ENCODE measurements at places on chromosomes 2 and 18.

DNA sequence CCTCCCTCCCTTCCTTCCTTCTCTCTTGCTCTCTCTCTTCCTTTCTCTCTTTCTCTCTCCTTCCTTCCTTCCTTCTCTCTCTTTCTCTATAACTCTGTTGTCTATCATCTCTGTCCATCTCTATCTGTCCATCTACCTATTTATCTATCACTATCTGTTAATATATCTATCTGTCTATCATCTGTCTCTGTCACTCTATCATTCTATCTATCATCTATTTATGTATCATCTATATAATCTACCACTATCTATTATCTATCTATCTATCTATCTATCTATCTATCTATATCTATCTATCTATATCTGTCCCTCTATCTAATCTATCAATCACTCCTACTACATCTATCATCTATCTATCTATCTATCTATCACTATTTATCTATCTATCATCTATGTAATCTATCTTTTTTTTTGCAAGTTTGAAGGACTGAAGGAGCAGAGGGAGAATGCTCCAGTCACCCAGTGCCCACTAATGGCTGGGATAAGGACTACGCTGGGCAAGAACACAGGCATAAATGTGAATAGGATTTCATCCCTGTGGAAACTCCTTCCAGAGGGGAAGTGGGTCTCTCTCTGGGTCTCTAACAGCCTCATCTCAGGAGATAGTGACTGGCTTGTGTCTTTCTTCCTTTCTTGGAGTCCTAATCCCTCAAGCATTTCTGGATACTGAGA, 427.0 kb downstream of the LPIN1 start:
- DNase-seq = no peak

DNA sequence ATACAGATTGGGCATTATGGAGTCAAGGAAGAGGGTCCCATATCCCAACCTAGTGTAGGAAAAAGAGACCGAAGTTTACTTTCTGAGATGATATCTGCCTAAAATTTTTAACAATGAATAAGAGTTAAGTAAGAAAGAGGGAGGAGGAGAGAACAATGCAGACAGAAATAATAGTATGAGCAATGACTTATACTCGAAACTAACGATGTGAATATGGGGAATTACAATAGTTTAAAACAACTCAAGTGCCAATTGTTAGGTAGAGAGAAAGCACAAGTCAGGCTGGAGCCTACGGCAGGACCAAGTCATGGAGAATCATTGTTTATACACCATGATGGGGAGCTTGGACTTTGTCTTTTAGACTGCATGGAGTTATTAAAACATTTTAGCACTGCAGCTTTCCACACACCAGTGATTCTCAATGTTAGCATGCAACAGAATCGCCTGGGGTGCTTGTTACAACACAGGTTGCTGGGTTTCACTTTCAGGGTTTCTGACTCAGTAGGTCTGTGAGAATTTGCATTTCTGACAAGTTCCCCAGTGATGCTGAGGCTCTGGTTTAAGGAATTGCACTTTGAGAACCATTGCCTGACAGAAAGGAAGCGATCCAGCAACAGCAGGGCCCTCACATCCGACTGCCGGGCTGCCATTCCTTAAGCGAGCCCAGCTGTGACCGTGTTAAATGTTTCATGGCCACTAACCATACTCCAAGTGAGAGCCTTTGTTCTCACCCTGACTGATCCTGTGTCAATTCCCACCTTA, 511.2 kb downstream of the DCDC2C start:
- no peak for DNase-seq

DNA sequence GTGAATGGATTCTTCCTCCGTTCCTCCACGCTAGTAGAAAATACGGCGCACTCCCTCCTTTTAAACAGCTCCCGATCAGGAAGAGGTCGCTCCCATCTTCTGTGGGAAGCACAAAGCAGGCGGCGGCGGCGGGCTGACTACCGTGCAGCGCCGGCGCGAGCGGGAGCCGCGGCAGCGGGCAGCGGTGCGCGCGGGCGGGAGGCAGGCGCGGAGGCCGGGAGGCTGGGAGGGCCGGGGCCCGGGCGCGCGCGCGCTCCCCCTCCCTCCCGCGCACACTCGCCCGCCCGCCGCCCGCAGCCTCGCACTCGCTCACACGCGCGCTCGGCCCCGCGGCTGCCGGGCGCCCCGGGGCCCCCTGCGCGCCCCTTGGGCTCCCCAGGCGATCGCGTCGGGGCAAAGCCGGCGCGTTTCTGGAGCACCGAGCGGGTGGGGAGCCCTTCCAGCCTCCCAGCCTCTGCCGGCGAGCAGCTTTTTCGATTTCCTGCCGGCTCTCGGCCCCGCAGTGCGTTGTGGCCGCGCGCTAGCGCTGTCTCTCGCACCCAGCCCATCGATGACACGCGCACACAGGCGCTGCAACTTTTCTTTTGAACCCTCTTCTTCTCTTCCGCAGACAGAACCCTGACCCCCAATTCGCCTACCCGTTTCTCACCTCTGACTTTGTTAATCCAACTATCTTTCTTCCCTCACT, at the start of gene SLC8A1:
Gene SLC8A1 (minus strand): TSS at position 173 of the 688 bp plus-strand sequence.
- DNase-seq = peak; percentile 42

DNA sequence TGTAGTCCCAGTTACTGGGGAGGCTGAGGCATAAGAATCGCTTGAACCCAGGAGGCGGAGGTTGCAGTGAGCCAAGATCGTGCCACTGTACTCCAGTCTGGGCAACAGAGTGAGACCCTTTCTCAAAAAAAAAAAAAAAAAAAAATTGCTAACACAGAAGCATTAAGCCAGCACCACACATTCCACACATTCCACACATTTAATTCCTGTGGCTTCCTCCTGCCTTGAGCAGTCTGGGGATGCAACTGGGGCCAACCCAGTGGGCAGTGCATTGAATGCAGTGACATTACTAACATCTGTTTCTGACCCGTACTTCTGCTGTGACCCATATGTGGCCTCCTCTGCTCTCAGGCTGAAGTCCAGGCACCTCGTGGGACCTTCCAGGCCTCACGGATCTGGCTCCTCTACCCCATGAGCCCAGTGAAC, 107.0 kb downstream of the BCL2L11 start:
- no peak for DNase-seq

- no peak for DNase-seq
These were observed 80.0 kb upstream of the CHRNA1 start for GRCh38 chr2:174844295-174844708.

GRCh38 chr2:178927173-178927572, 120.0 kb upstream of the TTN start:
- DNase-seq = no peak

- DNase-seq = no peak
These were observed 75.2 kb downstream of the SEPTIN10 start for GRCh38 chr2:109538546-109538945.

DNA sequence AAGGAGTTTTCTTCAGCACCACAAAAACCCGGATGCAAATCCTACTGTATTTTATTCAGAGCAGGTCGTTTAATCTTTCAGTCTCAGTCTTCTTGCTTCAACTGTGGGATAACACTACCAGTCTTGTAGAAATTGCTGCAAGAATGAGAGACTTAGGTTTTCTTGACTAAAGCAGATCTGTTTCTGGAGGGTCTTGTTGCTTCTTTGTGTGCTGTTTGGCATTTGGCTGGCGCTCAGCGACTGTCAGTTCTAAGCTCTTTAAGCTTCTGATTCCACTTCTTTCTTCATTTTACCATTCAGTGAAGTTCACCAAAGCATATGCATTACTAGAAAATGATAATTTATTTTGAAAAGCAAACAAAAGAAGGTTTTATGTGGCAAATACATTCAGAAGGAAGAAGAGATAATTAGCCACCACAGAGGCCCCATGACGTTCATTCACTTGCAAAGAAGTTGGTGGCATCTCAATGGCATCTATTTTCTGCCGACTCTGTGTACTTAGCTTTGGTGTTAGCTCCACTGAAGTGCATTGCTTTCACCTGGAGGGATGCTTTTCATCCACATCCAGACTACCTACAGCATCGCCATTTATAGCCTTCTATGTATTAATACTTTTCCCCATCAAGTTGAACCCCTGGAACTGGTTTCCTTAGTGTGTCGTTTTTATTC, 53.7 kb downstream of the TRIB2 start:
- no peak for DNase-seq

GRCh38 chr2:85303780-85304531, 23.8 kb downstream of the TGOLN2 start:
- DNase-seq = no peak

DNA sequence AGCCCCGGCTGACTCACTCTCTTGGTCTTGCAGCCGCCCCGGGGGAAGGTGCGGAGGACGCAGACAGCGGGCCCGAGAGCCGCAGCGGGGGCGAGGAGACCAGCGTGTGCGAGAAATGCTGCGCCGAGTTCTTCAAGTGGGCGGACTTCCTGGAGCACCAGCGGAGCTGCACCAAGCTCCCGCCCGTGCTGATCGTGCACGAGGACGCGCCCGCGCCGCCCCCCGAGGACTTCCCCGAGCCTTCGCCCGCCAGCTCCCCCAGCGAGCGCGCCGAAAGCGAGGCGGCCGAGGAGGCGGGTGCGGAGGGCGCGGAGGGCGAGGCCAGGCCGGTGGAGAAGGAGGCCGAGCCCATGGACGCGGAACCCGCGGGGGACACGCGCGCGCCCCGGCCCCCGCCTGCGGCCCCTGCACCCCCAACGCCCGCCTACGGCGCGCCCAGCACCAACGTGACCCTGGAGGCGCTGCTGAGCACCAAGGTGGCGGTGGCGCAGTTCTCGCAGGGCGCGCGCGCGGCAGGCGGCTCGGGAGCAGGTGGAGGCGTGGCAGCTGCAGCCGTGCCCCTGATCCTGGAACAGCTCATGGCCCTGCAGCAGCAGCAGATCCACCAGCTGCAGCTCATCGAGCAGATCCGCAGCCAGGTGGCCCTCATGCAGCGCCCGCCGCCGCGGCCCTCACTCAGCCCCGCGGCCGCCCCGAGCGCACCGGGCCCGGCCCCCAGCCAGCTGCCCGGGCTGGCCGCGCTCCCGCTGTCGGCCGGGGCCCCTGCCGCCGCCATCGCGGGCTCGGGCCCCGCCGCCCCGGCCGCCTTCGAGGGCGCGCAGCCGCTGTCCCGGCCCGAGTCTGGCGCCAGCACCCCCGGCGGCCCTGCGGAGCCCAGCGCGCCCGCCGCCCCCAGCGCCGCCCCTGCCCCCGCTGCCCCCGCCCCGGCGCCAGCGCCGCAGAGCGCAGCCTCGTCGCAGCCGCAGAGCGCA, 12.7 kb downstream of the SALL3 start:
- no peak for DNase-seq

GRCh38 chr2:130351711-130352110, 4.1 kb upstream of the PTPN18 start:
- DNase-seq = no peak

DNA sequence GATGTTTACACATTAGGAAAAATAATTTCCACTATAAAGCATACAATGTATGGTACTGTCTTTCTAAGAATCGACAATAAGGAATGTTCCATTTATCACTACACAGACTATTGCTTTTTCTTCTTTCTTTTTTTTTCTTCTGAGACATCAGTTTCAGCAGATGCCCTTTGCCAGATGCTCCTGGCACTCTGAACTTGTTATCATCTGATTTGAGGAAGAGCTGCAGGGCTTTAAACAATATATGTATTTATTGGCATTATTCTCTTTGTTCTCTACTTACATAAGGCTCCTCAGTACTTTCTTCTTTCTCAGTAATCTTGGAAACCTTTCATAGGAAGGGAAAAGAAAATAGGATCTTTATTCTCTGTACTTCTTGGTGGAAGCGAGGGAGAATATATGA, 45.0 kb upstream of the AGPS start:
- DNase-seq = no peak

- DNase-seq = peak; percentile 29
These were observed 10.8 kb downstream of the AGAP1 start for GRCh38 chr2:235504441-235505180.

DNA sequence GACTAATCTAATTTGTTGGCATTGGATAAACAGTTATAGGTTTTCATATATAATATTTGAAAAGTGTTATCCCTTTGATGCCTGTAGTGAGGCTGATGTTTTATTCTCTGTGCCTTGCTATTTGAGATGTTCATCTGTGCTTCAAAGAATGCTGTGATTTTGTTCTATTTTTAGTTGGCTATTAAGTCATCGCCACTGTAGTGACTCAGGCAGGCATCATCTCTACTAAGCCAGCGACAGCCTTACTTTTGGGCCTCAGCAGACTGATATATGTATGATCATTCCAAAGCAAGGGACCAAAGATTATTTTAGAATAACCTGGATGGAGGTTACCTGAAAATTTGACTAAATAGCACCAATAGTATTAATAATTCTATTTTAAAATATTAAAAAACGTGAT, 1674.5 kb upstream of the NXPH2 start:
- DNase-seq = no peak

GRCh38 chr2:42424033-42424432, 63.0 kb upstream of the COX7A2L start:
- peak; percentile 72 for DNase-seq

- peak; percentile 25 for DNase-seq
These were observed 54.8 kb downstream of the MBD2 start for GRCh38 chr18:54169431-54170403.

GRCh38 chr2:224145751-224146355, 106.8 kb upstream of the SERPINE2 start:
- no peak for DNase-seq

DNA sequence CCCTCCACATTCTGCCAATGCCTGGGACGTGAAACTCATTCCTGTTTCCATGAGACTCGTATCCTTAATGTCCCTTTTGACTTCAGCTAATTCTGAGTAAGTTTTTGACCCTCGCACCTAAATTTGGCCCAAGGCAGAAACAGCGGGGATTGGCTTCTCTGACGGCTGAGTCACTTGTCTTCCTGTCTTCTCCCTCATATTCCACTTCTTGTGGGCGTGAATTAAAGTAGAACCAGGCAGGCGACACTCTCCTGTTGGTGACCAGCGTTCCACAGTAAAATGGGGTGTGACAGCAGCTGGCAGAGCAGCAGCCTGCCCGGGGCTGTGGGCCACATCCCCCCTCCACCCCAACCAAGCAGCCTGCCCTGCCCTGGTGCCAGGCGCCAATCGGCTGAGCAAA, 15.5 kb downstream of the TTC32 start:
- DNase-seq = no peak

DNA sequence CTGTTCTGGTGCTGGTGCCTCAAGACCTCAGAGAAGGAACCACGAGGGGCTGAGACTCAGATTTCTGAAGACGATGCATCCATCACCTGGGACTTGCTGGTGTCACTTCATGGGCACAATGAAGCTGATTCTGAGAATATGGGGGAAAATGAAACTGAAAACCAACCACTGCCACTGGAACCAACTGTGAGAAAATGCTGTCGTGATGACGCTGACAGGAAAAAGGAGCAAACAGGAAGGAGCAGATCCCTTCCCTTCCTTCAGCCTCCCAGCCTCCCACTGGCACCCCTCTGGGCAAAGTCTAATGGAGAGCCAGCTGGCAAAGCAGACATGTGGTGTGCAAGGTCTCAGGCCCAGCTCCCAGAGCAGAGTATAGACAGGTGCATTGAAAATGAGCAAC, 109.7 kb downstream of the FOXI3 start:
- no peak for DNase-seq

Measured in muscle of back (tissue), 13 donors.